Effector memory CD4-positive, alpha-beta T cell (primary cell): ENCODE measurements at places on chromosomes 5 and 9.
A peak's percentile ranks its signal among the peaks of the same experiment; 100 is the strongest.

- no peaks in the 10 kb centered on the region for H3K36me3 ChIP-seq
- H3K27me3 ChIP-seq, result no peaks in the 10 kb centered on the region
- DNase-seq, result no peak
- H3K4me1 ChIP-seq, result no peaks in the 10 kb centered on the region
- no peak overlapping the region for H3K4me3 ChIP-seq
- H3K27ac ChIP-seq, result no peak overlapping the region
Observed at GRCh38 chr5:11443831-11444230, 460.4 kb downstream of the CTNND2 start.

DNA sequence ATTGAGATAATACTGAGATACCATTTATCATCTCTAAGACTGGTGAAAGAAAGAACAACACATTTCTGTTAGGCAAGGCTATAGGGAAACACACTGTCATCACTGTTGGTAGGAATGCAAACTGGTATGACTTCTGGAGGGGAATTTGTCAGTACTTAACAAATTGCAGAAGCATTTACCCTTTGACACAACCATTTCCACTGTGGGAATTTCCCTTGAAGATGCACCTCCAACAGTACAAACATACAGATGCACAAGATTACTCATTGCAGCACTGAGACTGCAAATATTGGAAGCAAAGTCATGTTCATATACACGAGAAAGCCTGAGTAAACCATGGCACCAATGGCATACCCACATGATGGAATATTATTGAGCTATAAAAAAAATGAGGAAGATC, 17.6 kb downstream of the GM2A start:
- no peak overlapping the region for H3K4me3 ChIP-seq
- no peak overlapping the region for H3K27ac ChIP-seq
- H3K36me3 ChIP-seq, result peaks cover 14% of the 10 kb centered on the region
- no peaks in the 10 kb centered on the region for H3K4me1 ChIP-seq

GRCh38 chr5:39466846-39467245, 42.1 kb upstream of the DAB2 start:
- H3K36me3 ChIP-seq, result no peaks in the 10 kb centered on the region
- no peak for DNase-seq
- H3K4me1 ChIP-seq, result no peaks in the 10 kb centered on the region
- no peak overlapping the region for H3K4me3 ChIP-seq

- H3K27me3 ChIP-seq, result no peaks in the 10 kb centered on the region
- DNase-seq, result no peak
- no peaks in the 10 kb centered on the region for H3K36me3 ChIP-seq
- H3K27ac ChIP-seq, result no peak overlapping the region
- no peak overlapping the region for H3K4me3 ChIP-seq
Observed at GRCh38 chr5:17735761-17736160, 101.5 kb downstream of the TAF11L14 start.

- DNase-seq, result peak; percentile 22
- H3K27ac ChIP-seq, result no peak overlapping the region
- no peaks in the 10 kb centered on the region for H3K27me3 ChIP-seq
- H3K36me3 ChIP-seq, result no peaks in the 10 kb centered on the region
Observed at GRCh38 chr9:131046581-131047202, 37.7 kb downstream of the LAMC3 start.

- no peak for DNase-seq
- H3K27ac ChIP-seq, result no peak overlapping the region
- H3K4me3 ChIP-seq, result no peak overlapping the region
- H3K36me3 ChIP-seq, result no peaks in the 10 kb centered on the region
- H3K4me1 ChIP-seq, result no peaks in the 10 kb centered on the region
Observed at GRCh38 chr5:66661149-66661548, 65.0 kb downstream of the MAST4 start.

DNA sequence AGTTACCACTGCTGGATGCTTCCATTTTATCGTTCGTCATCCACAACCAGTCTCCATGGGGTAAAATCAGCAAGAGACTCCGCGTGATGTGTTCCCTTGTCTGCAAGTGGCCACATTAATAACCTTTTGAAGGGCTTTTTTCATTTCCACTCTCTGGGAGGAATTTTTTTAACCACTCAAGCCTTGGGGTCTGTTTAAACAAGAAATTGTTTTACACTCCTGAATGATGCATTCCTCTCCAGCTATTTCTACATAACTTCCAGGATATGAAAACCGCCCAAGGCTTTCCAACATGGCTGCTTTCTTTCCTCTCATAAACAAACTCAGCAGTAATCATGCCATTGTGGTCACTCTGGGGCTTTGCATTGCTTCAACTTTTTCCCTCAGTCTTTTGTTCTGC, 217.2 kb upstream of the DAPK1 start:
- no peaks in the 10 kb centered on the region for H3K27me3 ChIP-seq
- H3K36me3 ChIP-seq, result no peaks in the 10 kb centered on the region
- H3K4me3 ChIP-seq, result no peak overlapping the region
- H3K27ac ChIP-seq, result no peak overlapping the region
- no peaks in the 10 kb centered on the region for H3K4me1 ChIP-seq
- no peak for DNase-seq

DNA sequence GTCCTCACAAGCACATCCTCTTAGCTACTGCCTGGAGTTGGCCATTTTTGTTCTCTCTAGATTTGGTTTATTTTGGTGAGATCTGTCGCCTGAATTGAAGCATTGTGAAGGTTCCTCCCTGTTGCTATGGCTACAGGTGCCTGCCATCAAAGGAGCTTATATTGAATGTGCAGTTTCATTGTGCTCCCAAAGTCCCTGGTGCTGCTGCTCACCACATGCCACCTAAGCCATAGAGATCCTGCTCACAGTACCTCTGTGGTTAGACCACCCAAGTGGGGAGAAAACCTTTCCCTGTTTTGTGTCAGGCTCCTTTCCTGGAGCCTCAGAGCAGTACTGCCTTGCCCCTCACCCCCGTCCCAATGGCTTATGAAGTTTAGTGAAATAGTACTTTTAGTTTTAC, 383.4 kb downstream of the TMEM38B start:
- H3K27ac ChIP-seq, result no peak overlapping the region
- no peak overlapping the region for H3K4me3 ChIP-seq
- no peaks in the 10 kb centered on the region for H3K27me3 ChIP-seq
- DNase-seq, result no peak
- no peaks in the 10 kb centered on the region for H3K36me3 ChIP-seq

GRCh38 chr5:58281189-58281588, 178.7 kb downstream of the PLK2 start:
- H3K4me3 ChIP-seq, result no peak overlapping the region
- H3K27me3 ChIP-seq, result no peaks in the 10 kb centered on the region
- DNase-seq, result no peak
- H3K36me3 ChIP-seq, result no peaks in the 10 kb centered on the region
- no peaks in the 10 kb centered on the region for H3K4me1 ChIP-seq

DNA sequence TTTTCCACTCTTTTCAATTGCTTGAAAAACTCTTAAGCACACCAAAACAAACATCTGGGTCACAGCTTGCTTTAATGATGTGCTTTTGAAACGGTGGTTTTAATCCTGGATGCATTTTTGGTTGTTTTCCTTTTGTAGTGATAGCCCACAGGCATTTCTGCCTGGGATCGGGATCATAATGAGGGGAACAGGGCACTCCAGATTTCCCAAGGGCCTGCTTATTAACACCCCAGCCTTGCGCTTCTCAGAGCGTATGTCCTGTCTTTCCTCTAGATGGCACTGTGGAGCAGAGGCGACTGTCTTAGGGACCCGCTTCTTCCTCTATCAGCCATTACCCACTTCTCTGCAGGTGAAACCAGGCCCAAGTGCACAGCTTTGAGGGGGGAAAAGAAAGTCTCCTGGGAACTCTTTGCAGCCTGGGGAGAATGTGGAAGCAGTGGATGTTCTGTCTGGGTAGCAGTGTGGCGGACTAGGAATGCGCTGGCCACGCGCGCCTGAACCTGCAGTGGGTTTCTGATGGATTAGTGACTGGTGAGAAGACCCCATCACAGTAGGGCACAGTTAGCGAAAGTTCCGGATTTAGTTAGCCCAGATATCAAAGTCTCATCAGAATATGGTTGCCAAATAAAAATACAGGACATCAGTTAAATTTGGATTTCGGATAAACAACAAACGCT, 190.1 kb downstream of the GNA14 start:
- no peaks in the 10 kb centered on the region for H3K36me3 ChIP-seq
- no peak overlapping the region for H3K4me3 ChIP-seq
- DNase-seq, result peak; percentile 10
- H3K27ac ChIP-seq, result no peak overlapping the region
- H3K4me1 ChIP-seq, result no peaks in the 10 kb centered on the region
- no peaks in the 10 kb centered on the region for H3K27me3 ChIP-seq

DNA sequence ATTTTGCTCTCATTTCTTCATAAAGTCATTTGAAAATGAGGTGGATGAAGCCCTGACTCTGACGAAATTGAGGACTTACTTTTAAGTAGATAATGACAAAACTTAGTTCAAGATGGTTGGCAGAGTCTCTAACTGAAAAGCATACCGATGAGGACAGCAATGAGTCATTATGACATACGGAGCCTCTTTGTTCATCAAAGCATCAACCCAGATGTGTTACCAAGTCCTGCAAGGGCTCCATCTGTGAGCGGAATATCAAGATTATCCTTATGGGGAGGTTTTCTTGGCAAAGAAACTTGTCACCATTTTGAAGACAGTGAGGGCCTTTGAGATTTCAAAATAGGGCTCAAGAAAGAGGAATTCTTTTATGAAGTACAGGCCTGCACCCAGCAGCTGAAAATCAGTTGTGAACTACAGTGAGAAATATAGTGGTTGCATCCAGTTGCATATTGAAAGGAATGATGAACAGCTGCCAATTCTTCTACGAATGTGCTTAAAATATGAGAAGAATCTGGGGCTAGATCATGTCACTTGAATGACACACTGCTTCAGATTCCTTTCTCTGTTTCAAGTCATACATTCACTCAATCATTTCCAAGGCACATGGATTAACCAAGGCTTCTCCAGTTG, 86.6 kb upstream of the SLC24A2 start:
- H3K27me3 ChIP-seq, result no peaks in the 10 kb centered on the region
- no peak overlapping the region for H3K4me3 ChIP-seq
- H3K4me1 ChIP-seq, result no peaks in the 10 kb centered on the region
- no peak for DNase-seq
- H3K27ac ChIP-seq, result no peak overlapping the region

DNA sequence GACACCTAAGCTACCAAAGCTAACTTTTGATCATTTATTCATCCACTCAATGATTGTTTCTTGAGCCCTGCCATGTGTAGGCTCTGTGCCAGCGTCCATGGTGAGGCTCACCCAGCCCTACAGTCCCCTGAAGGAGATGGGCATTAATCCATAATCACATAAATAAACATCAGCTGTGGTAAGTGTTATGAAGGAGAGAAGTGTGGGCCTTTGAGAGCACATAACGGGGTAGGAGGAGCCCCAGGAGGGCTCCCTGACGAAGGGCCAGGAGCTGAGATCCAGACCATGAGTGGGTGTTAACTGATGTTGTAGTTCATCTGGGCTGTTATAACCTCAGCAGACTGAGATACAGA, 53.9 kb upstream of the AFAP1L1 start:
- no peak for DNase-seq
- no peak overlapping the region for H3K27ac ChIP-seq
- no peak overlapping the region for H3K4me3 ChIP-seq
- no peaks in the 10 kb centered on the region for H3K27me3 ChIP-seq
- no peaks in the 10 kb centered on the region for H3K36me3 ChIP-seq

GRCh38 chr5:133663397-133664054, 51.2 kb upstream of the FSTL4 start:
- H3K4me3 ChIP-seq, result no peak overlapping the region
- no peak for DNase-seq
- no peaks in the 10 kb centered on the region for H3K36me3 ChIP-seq
- no peaks in the 10 kb centered on the region for H3K27me3 ChIP-seq
- H3K27ac ChIP-seq, result no peak overlapping the region

DNA sequence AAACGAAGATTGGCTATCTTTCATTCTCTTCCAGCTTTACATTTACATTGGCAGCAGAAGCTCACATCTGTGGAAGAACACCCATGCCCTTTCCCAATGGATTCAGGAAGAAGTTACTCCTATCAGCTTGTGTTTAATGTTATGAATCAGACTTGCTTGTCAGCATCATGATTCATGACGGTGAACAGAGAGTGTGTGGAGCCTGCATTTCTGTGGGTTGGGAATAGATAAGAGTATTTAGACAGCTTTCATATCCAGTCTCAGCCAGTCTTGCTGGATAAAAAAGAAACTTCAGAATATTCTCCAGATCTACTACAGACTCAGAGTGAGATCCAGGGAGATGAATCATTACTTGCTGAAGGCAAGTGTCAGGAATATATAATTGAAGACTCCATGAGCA, 812.9 kb upstream of the ZNF608 start:
- H3K36me3 ChIP-seq, result no peaks in the 10 kb centered on the region
- no peak overlapping the region for H3K4me3 ChIP-seq
- DNase-seq, result no peak

DNA sequence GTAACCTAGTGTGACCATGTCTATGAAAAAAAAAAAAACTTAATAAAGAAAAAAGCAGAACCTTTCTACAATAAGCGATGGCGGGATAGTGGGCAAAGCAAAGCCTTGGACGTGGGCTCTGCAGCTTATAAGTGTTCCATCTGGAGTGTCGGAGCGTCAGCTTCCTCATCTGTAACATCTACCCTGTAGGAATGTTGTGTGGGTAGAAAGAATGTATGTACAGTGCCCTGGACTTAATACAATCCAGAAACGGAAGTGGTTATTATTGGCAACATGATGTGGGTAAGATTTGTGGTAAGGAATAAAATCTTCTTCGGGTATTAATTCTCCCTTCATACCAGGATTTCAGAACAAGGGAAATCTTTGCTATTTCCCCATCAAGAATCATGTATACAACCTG, 66.5 kb downstream of the SEMA5A start:
- no peak for DNase-seq
- no peaks in the 10 kb centered on the region for H3K27me3 ChIP-seq
- no peaks in the 10 kb centered on the region for H3K4me1 ChIP-seq
- no peak overlapping the region for H3K4me3 ChIP-seq
- H3K27ac ChIP-seq, result no peak overlapping the region

DNA sequence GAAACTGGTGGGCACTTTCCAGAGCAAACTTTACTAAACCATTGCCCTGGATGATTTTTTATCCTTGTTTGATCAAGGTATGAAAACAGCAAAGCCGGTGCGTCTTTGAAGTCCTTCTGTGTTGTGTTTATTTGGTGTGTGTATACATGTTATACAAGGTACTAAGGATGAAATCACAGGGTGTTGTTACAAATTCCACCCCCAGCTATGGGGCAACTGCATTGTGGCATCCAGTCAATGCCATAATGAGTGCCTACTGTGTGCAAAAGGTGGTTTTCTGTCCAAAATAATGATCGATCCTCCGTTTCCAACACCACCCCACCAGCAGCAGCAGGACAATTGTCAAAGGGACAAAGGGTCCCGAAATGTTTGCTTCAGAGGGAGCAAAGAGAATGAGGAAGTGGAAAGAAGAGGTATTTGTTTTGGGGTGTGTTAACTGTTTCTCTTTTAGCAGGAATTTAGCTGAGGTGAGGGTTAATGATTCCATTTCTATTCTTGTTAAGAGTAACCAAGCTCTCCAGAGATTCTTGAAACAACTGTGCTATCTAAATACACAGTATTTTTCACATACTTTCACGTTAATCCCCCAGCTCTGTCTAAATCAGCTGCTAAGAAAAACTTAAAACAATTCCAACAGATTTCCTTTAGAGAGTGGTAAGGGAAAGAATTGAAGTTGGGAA, 568.7 kb upstream of the KLF4 start:
- H3K27me3 ChIP-seq, result no peaks in the 10 kb centered on the region
- DNase-seq, result no peak
- H3K4me3 ChIP-seq, result no peak overlapping the region
- H3K4me1 ChIP-seq, result no peaks in the 10 kb centered on the region
- no peak overlapping the region for H3K27ac ChIP-seq
- H3K36me3 ChIP-seq, result no peaks in the 10 kb centered on the region
